Psoas muscle (tissue), 8 donors: ENCODE measurements at places on chromosomes 5 and 9.
A peak's percentile ranks its signal among the peaks of the same experiment; 100 is the strongest.

DNA sequence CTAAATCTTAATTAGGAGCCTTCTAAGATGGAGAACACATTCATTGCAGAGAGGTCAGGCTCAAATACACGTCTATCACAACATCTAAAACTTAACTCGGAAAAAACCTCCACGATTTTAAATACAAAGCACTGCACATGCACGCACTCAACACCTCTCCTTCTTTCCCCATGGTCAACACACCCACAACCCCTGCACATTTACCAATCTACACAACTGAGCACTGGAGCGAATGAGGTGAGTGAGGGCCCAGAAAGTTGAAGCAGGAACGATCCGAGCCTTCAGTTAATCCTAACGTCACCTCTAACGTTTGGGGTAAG is 278 bp upstream of the NIPSNAP3A start:
- H3K27ac ChIP-seq: peak overlapping the region; percentile 96
- peaks cover 12% of the 10 kb centered on the region for H3K4me1 ChIP-seq
- peak overlapping the region; percentile 87 for H3K4me3 ChIP-seq
- H3K36me3 ChIP-seq: no peaks in the 10 kb centered on the region

DNA sequence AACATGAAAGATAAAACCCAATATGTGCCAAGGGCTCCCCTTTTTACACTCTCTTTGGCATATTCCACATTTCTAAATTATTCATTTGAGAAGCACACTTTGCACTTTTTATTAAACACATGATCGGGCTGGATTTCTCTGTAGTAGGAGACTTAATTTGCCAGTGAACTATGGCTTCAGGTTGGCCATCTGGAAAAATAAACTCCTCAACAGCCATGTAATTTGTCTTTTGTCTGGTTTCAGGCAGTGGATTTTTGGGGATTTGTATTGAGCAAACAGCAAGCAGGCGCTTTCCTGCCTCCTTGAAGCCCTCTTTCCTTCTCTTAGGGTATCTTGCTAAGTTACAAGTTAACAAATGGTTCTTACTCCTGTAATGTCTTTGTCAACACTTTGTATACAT is 73.0 kb upstream of the DMRTA1 start:
- H3K27ac ChIP-seq: no peak overlapping the region
- no peaks in the 10 kb centered on the region for H3K27me3 ChIP-seq
- H3K4me3 ChIP-seq: no peak overlapping the region
- DNase-seq: no peak
- H3K36me3 ChIP-seq: no peaks in the 10 kb centered on the region

DNA sequence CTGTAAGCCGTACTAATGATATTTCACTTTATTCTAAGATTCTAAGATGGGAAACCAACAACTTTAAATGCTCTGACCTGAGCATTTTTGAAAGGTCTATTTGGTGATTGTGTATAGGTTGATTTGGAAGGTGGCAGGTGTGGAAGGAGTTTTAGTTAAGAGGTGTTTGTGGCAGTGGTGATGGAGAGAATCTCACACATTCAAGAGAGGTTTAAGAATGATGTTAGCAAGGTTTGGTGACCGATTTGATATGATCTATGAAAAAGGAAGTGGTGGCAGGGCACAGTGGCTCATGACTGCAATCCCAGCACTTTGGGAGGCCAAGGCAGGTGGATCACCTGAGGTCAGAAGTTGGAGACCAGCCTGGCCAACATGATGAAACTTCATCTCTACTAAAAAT is 319.2 kb upstream of the CD180 start:
- H3K36me3 ChIP-seq: no peaks in the 10 kb centered on the region
- H3K27ac ChIP-seq: no peak overlapping the region
- no peaks in the 10 kb centered on the region for H3K4me1 ChIP-seq
- DNase-seq: no peak
- H3K27me3 ChIP-seq: no peaks in the 10 kb centered on the region
- H3K4me3 ChIP-seq: no peak overlapping the region

GRCh38 chr5:108084105-108084504 is 297.8 kb downstream of the FBXL17 start:
- peaks cover 8% of the 10 kb centered on the region for H3K4me1 ChIP-seq
- no peak overlapping the region for H3K27ac ChIP-seq
- no peaks in the 10 kb centered on the region for H3K36me3 ChIP-seq

GRCh38 chr5:53422539-53422938 is 57.9 kb upstream of the FST start:
- no peak for DNase-seq
- H3K27me3 ChIP-seq: no peaks in the 10 kb centered on the region
- no peak overlapping the region for H3K4me3 ChIP-seq
- no peaks in the 10 kb centered on the region for H3K4me1 ChIP-seq
- H3K36me3 ChIP-seq: no peaks in the 10 kb centered on the region
- H3K27ac ChIP-seq: no peak overlapping the region

GRCh38 chr5:124744170-124744971 is 2.1 kb downstream of the ZNF608 start:
- H3K27ac ChIP-seq: peak overlapping the region; percentile 95
- H3K36me3 ChIP-seq: no peaks in the 10 kb centered on the region
- peak overlapping the region; percentile 83 for H3K4me3 ChIP-seq
- DNase-seq: peak; percentile 37
- H3K27me3 ChIP-seq: no peaks in the 10 kb centered on the region
- peaks cover 39% of the 10 kb centered on the region for H3K4me1 ChIP-seq

DNA sequence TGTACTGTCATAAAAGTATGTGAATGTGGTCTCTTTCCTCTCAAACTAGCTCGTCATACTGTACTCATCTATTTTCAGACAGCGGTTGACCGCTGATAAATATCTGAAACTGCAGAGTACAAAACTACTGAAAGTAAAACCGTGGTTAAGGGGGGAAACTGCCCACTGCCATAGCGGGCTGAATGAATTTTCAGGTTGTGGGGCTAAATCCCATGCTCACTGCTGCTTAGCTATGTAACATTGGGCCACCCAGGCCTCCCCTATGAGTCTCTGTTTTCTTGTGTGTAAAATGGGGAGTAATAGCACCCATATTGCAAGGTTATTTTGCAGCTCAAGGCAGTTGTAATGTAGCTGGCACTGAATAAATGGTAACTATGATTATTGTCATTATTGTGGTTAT is 82.3 kb downstream of the MSX2 start:
- H3K4me3 ChIP-seq: no peak overlapping the region
- H3K36me3 ChIP-seq: no peaks in the 10 kb centered on the region
- H3K27ac ChIP-seq: no peak overlapping the region
- no peaks in the 10 kb centered on the region for H3K4me1 ChIP-seq
- H3K27me3 ChIP-seq: no peaks in the 10 kb centered on the region

DNA sequence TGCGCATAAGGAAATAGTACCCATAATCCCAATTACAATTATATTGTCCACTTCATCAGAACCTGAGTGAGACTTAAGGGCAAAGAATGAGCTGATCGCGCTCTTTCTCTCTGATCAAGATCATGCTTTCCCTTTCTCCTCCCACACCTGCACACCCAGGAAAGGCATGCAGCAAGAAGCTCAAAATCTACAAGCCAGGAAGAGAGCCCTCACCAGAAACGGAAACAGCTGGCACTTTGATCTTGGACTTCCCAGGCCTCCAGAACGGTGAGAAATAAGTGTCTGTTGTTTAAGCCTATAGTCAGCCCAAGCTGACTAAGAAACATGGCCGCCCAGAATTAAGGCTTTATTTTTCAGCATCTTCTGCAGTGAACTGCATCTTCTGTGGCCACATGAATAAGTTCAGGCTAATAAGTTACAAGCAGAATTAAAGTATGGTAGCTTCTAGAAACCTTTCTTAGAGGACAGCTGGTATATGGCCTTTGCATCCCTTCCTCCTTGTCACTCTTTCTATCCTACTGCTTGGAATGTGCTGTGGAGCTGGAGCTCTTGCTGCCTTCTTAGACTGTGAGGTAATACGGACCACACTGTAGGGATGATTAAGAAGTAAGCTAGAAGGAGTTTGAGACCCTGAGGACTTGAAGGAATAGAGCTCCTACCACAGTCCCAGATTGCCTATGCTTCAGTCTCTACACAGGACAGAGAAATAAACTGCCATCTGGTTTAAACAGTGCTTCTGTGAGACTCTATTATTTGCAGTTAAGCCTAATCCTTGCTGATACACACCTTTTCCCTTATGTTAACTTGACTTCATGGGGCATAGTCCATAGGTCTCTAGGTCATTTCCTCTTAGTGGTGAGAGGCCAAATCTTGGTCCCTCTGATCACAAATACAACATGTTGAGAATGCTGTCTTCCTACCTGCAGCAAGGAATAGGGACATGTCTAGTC is 17.2 kb downstream of the OR2S2 start:
- no peaks in the 10 kb centered on the region for H3K36me3 ChIP-seq
- H3K27me3 ChIP-seq: no peaks in the 10 kb centered on the region
- H3K4me1 ChIP-seq: peaks cover 7% of the 10 kb centered on the region
- H3K4me3 ChIP-seq: no peak overlapping the region
- DNase-seq: no peak

DNA sequence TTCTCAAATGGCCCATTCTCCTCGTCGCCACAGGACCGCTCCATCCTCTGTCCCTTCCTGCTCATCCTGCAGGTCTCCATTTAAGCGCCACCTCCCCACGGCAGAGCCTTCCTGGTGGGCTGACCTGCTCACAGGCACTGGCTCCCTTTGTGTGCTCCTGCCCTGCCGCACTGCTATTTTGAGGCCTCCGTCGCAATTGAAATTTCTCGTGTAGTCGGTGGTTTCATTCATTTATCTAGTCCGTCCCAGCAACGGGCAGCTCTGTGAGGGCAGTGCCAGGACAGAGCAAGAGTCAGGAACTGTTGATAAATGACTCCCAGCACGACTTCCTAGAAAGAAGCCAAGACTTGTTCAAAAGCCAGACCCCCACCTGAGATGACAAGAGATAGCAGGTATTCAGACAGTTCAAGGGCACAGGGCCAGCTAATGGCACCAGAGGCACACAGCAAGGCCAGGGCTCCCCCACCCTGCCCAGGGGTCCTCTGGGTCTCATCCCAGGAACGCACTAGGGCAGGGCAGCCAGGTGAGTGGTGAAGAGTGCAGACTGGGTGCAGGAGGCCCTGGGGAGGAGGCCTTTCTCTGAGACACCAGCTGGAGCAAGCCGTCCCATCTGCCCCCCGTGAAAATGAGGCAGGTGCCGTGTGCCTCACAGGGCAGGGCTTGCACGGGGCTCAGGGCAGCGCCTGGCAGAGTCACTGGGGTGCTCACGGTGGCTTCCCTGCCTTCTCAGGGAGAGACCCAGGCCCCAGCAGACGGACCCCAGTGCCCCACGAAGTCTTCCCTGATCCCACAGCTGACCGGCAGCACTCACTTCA is 36.9 kb downstream of the FAM78A start:
- DNase-seq: no peak
- no peaks in the 10 kb centered on the region for H3K27me3 ChIP-seq
- no peak overlapping the region for H3K4me3 ChIP-seq
- H3K4me1 ChIP-seq: peaks cover 27% of the 10 kb centered on the region
- peaks cover 3% of the 10 kb centered on the region for H3K36me3 ChIP-seq

- peak overlapping the region; percentile 97 for H3K27ac ChIP-seq
- no peaks in the 10 kb centered on the region for H3K27me3 ChIP-seq
- peaks cover 81% of the 10 kb centered on the region for H3K4me1 ChIP-seq
- no peak for DNase-seq
- no peak overlapping the region for H3K4me3 ChIP-seq
- H3K36me3 ChIP-seq: no peaks in the 10 kb centered on the region
Observed at GRCh38 chr5:172901788-172902496, 57.3 kb upstream of the RPL26L1 start.

DNA sequence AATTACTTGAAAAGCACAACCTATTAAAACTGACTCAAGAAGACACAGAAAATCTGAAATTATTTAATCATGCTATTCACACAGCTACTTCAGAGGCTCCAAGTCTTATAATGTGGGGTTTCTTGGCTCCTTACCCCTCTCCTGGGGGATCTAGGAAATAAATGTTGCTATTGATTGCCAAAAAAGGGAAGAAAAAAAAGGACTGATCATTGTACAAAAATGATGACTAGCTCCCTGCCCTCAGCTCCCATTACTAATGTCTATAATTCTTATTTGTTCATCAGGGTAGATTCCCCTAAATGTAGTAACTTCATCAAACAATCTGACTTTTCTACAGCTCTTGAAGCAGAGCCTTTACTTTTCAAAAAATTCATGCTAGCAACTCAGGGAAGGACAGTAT is 3.3 kb upstream of the SMC5 start:
- DNase-seq: no peak
- H3K4me1 ChIP-seq: peaks cover 20% of the 10 kb centered on the region
- no peaks in the 10 kb centered on the region for H3K36me3 ChIP-seq
- H3K27me3 ChIP-seq: no peaks in the 10 kb centered on the region

DNA sequence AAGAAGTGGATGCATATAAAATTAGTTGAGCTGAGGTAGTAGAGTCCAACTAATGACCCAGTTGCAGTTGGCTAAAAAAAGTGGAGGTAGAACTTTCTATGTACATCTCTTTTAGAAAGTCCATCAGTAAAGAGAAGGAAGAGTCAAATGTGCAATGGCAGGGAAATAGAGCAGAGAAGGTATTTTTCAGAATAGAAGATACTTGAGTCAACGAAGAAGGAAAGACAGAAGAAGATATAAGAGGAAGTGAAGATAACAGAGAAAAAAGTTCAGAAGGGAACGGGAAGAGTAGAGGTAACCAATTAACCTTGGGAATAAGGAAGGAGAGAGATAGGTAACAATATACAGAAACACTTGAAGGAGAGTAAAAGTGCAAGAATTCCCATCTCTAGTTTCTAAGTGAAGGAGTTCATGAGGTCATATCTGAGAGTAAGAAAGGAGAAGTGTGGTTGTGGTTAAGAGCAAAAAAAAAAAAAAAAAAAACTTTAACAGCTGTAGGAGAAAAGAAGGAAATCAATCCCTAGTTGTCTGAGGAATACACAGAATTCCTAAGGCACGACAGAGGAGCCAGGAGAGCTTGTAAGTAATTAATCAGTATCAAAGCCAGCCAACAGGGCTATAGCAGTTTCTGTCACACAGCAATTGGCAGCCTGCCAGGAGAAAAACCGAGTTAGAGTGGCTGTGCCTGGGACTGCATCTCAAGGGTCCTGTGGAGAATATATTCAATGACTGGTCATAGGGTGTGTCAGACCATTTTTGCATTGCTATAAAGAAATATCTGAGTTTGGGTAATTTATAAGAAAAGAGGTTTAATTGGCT is 61.0 kb downstream of the ARL15 start:
- H3K27ac ChIP-seq: no peak overlapping the region
- no peaks in the 10 kb centered on the region for H3K36me3 ChIP-seq
- H3K27me3 ChIP-seq: no peaks in the 10 kb centered on the region
- DNase-seq: no peak

- H3K27me3 ChIP-seq: no peaks in the 10 kb centered on the region
- H3K36me3 ChIP-seq: no peaks in the 10 kb centered on the region
- peak; percentile 35 for DNase-seq
- no peaks in the 10 kb centered on the region for H3K4me1 ChIP-seq
- peak overlapping the region; percentile 78 for H3K4me3 ChIP-seq
- peak overlapping the region; percentile 49 for H3K27ac ChIP-seq
Observed at GRCh38 chr5:147509041-147509709, 693 bp downstream of the DPYSL3 start.

DNA sequence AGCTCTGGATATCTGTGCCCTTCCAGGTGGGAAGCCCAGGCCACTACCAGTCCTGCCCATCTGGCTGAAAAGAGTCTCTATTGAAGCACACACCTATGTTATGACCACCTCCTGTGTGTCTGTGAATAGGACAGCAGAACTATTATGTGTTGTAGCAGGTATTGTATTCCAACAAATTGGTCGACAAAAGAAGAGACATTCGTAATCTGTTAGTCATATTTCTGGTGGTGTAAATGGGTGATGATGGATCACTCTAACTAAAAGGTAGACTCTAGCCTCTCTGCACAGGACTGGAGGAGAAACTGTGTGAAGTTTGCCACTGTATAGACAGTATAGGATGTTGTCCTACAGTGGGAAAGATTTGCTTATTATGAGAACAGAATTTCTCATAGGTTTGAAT is 416.1 kb downstream of the TMEM38B start:
- no peaks in the 10 kb centered on the region for H3K27me3 ChIP-seq
- DNase-seq: no peak
- no peaks in the 10 kb centered on the region for H3K36me3 ChIP-seq
- no peaks in the 10 kb centered on the region for H3K4me1 ChIP-seq
- H3K4me3 ChIP-seq: no peak overlapping the region
- no peak overlapping the region for H3K27ac ChIP-seq
